Right renal cortex interstitium (tissue), 3 donors: ENCODE measurements at places on chromosomes 6 and 20. TPM values are rescaled to one million over a fixed set of nuclear protein-coding genes. Genes with fewer than 3 reads are reported as not detected.

DNA sequence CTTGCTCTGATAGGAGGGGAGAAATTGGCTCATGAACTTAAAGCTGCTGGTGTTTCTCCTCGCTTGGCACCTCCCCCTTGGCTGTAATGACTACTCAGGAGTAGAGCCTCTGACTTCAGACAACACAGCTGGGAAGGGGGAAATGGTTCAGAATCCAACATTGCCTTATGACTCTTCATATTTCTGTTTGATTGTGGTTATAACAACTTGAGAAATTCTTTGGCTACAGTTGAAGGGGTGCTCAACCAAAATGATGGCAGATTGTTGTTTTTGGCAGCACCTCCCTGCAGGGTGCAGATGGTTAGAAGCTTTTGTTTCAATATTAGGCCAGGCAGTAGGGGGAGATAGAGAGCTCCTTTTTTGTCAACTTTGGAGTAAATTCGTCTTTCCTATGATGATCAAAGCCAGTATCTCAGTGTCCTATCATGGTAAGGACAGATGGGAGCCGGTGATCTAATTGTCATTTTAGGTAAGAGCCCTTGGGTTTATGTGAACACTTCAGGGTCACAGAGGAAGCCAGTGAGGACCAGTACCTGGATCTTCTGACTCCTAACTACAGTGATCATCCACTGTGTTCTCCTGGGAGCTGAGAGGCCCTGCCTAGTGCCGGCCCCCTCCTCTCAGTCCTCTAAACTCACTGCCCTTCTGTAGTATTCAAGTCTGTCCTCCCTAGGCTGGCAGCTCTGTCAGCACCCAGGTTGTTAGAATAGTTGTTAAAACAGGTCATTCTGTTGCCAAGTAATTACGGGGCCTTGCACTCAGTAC is 39.9 kb downstream of the RPRD1B start:
- DNase-seq, result peak; percentile 64

- DNase-seq, result no peak
Observed at GRCh38 chr6:150231525-150231850, 88.6 kb downstream of the PPP1R14C start.

GRCh38 chr6:108806665-108807064 is 41.6 kb upstream of the ARMC2 start:
- no peak for DNase-seq

DNA sequence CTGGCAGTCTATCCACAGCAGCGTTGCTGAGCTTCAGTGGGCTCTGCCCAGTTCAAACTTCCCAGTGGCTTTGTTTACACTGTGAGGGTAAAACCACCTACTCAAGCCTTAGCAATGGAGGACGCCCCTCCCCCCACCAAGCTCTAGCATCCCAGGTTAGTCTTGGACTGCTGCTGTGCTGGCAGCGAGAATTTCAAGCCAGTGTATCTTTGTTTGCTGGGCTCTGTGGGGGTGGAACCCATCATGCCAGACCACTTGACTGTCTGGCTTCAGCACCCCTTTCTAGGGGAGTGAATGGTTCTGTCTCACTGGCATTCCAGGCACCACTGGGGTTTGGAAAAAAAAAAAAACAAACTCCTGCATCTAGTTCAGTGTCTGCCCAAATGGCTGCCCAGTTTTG is 249.7 kb upstream of the SYNCRIP start:
- DNase-seq, result no peak

Gene ELOVL5
- 79.4 TPM for polyA plus RNA-seq

Gene NKX2-4
- polyA plus RNA-seq, result not detected

Gene MAN1A1
- 98.6 TPM for polyA plus RNA-seq
